ENCODE measurements at places on chromosomes 7 and 10.

- no peak for DNase-seq
These were observed 164.7 kb downstream of the ACTR3B start for GRCh38 chr7:152924238-152924637.

DNA sequence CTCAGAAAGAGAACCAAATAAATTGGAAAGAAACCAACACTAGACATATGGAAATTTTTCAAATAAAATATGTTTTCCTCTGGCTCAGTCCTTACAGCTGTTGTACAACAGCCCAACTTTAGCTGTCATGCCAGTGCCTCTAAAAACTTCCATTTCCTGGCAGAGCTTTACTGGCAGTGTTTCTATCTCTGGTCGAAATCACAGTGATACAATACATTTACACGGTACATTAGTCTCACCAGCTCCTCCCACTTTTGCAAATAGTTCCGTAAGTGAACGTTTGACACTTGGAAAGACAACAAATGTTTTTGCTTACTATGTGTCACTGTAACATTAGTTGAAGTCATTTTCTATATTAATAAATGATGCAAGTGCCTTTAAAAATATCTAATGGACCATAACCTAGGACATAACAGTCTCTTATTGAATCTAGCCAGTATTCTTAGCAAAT is 29.8 kb downstream of the BCAP29 start:
- DNase-seq: no peak

DNA sequence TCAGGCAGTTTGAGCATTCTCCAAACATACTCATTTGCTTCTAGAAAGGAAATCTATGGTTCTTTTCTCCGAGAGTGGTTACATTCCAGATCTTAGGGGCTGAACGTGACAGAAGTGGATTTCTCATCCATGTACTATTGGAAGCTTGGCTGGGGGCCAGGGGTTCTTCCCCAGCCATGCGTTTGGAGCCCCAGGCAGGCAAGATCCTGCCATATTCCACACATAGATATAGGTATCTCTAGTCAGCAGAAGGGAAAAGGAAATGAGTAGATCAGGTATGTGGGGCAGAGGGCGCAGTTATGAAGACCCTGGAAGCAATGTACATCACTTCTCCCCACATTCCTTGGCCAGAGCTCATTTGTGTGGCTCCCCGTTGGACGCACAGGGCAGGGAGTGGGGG is 299.8 kb downstream of the CCDC3 start:
- DNase-seq: no peak

GRCh38 chr10:89428877-89429276 is 14.5 kb downstream of the IFIT5 start:
- no peak for DNase-seq

- DNase-seq: no peak
These were observed 128.8 kb upstream of the FAM20C start for GRCh38 chr7:63521-64021.

DNA sequence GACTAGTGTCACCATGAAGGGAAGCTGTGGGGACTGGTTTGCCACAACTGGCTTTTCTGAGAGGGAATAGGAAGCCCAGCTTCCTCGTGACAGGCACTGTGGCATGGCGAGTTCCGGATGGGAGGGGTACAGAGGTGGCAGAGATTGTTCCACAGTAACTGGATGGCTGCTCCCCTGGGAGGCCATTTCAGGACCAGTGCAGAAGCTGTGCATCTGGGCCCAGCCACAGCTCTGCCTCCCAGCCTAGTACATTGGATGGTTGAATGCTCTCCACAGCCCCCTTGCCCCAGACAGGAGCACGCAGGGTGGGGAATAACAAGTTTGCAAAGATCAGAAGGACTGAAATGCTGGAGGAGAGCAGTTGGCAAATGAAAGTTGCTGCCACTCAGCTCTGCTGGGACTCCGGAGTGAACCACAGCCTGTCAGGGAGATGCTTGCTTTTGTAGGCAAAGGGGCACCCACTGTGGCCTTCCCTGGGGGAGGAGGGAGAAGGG is 51.8 kb downstream of the GSDME start:
- no peak for DNase-seq

DNA sequence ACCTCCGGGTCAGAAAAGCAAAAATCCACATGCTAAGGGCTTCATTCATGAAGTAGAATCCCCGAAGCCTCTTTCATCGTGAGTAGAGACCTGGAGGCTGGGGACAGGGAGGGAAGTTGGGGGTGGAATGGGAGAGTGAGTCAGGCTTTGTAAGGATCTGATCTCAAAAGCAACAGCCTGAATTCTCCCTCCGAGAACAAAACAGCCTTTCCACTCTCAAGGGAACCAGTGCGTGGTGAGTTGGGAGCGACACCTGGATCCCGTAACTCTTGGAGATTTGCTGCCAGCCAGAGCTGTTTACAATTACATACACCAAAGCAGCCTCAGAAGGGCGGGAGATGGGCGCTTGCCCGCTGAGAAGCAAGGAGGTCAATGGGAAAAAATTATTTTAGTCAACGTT is 10.8 kb downstream of the AFAP1L2 start:
- DNase-seq: no peak
